Activated naive CD4-positive, alpha-beta T cell treated with anti-CD3 and anti-CD28 coated beads, Interleukin-2, amount 50 U/mL, for 72 hours (primary cell): ENCODE measurements at places on chromosomes 12 and 14. TPM values are rescaled to one million over a fixed set of nuclear protein-coding genes. Genes with fewer than 3 reads are reported as not detected.

CCDC197 gene
- total RNA-seq: 0.49 TPM

DNA sequence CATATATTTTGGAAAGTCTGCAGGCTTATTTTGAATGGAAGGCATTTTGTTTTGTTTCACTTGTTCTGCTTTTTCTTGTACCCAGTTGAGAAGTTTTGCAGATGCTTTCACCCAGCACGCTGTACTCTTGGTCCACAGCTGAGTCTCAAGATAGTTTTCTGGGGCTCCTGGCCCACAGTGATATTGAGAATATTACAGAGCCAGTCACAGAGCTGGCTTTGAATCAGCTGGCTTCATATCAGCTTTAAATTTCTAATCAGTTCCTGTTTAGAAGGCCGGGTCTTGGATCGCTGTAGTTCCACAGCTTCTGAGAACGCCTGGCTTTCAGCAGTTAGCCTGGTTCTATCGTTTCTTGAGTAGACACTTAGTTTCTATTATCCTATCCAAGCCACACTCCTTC, 32.5 kb upstream of the PARP11 start:
- no peak for DNase-seq

GRCh38 chr12:24821691-24822090, 127.2 kb downstream of the BCAT1 start:
- DNase-seq: no peak

GRCh38 chr14:92988786-92989755, 66.1 kb downstream of the CHGA start:
- DNase-seq: no peak

KRT85 gene
- total RNA-seq: not detected

- no peak for DNase-seq
Observed at GRCh38 chr12:2378835-2379330, 326.1 kb downstream of the CACNA1C start.

DNA sequence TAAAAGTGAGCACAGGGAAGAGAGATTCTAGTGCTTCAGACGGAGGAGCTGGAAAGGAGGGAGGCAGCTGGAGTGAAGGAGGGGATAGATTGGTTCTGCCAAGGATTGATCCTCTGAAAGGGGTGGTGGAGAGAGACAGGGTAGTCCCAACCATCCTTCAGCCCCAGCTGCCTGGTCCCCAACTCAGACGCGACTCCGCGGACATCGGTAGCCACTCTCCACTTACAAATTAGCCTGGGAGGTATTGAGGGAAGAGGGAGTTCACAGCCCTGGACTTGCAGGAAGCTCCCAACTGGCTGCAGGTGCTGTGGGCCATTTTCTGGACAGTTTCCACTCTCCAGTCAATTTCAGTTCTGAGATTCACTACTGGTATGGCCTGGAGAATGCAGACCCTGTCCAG, 1.2 kb downstream of the PLEKHD1 start:
- DNase-seq: no peak

DNA sequence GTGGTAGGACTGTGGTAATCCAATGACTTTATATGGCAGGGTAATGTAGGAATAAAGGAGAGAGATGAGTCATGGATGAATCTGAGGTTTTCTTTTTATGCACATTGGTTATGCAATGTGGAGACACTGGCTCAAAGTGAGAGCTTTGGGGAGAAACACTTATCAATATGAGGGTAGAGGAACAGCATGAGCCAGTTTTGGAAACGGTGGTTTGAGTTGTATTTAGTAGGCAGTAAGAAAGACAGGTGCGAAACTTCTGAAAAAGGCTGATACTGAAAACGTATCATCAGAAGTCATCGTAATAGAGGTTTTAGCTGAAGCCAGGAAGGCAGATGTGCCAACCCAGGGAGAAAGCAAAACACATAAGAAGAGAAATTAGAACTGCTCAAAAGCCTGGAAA, 854.8 kb upstream of the SEL1L start:
- DNase-seq: no peak

TSPAN8 gene
- total RNA-seq: not detected
